ENCODE measurements at places on chromosomes 4 and X. TPM values are rescaled to one million over a fixed set of nuclear protein-coding genes. Genes with fewer than 3 reads are reported as not detected.

The CLDN34 gene
- total RNA-seq: not detected

The SPANXA2 gene
- total RNA-seq: not detected

The LRP2BP gene
- 0.09 TPM for total RNA-seq

The SPARCL1 gene
- total RNA-seq: not detected

The RNF128 gene
- not detected for total RNA-seq

The APELA gene
- total RNA-seq: not detected

The NXF2B gene
- not detected for total RNA-seq

The SOX3 gene
- not detected for total RNA-seq

The USP51 gene
- 0.69 TPM for total RNA-seq

The GLRB gene
- 0.88 TPM for total RNA-seq

The PPP1R3F gene
- total RNA-seq: 3.7 TPM

The BTK gene
- total RNA-seq: 0.17 TPM

The CLNK gene
- not detected for total RNA-seq

The JCHAIN gene
- 0.16 TPM for total RNA-seq

The LDB2 gene
- total RNA-seq: not detected

The PNMA3 gene
- 0.15 TPM for total RNA-seq

The FATE1 gene
- not detected for total RNA-seq
